ENCODE measurements at places on chromosomes 7 and 10.

DNA sequence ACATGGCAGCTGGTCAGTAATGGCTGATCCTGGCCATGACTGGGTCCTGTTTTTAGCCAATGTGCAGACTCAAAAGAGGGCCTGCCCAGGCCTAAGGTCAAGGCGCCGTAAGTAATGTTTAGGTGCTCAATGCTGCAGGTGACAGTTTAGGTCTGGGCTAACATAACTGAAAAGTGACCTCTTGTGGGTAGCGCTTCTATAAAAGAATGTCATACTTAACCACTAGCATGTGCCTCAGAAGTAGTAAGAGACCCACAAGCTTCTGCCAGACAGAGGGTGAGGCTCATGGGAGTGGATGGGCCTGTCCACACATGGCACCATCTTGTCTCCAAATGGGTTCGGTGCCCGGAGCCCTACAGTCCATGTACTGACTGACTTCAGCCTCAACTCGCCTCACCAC lies 90.5 kb upstream of the GSDME start:
- no peak for DNase-seq

GRCh38 chr10:72801263-72801868 lies 92.2 kb upstream of the OIT3 start:
- no peak for DNase-seq

GRCh38 chr10:28910956-28911355 lies 233.6 kb downstream of the BAMBI start:
- DNase-seq: peak; percentile 29

- DNase-seq: no peak
These were observed 58.0 kb downstream of the GNAT3 start for GRCh38 chr7:80453699-80454340.

- no peak for DNase-seq
These were observed 95.7 kb downstream of the BUB3 start for GRCh38 chr10:123249894-123250293.

- no peak for DNase-seq
These were observed 79.6 kb downstream of the ZNF22 start for GRCh38 chr10:45080331-45080730.

- DNase-seq: no peak
These were observed 212.7 kb downstream of the ADK start for GRCh38 chr10:74363727-74364126.

GRCh38 chr7:7210475-7211237 lies 28.3 kb downstream of the C1GALT1 start:
- DNase-seq: no peak

DNA sequence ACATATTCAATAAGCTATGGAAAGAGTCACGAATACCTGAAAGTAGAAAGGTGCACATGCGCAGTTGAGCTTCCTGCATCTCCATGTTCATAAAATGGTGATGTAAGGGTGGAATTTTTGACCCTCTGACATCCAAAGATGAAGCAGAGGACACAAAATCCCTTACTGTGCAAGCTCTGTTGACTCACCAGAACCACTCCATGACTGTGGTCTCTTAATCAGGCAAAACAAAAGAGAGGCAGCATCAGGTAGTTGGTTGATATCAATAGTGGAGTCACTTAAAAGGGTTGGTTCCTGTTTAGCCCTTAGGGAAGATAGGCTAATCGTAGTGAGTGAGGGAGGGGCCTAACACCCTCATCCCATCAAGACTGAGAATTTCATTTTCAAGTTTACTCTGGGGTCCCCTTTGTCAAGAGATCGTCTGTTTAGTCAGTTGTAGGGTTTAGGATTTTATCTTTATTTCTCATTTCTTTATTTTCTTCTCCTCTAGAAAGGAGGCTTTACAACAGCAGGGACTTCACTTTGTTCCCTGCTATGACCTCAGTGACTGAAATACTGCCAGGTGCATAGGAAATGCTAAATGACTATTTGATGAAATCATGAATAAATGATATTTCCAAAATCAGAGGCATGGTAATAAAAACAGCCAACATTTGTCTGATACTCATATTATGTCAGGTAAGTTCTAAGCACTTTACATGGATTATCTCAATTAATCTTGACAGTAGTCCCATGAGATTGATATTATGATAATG lies 98.1 kb downstream of the CD36 start:
- DNase-seq: no peak

DNA sequence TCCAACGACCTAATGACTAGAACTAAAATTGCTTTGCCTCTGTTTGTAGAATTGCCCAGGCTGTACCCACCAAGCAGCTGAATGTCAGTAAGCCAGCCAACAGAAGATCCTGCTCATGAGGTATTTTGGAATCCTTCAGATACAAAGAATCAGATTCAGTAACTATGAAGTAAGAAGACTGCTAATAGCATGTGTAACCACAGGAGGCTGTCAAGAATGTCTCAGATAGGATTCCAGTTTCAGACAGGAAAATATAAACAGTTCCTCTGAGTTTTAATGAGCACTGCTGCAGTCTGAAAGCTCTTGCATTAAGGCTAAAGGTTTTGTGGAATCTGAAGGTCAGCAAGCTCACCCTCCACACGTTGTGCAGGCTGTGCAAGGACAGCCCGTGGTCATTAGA lies 112.6 kb upstream of the ADAM12 start:
- peak; percentile 61 for DNase-seq

DNA sequence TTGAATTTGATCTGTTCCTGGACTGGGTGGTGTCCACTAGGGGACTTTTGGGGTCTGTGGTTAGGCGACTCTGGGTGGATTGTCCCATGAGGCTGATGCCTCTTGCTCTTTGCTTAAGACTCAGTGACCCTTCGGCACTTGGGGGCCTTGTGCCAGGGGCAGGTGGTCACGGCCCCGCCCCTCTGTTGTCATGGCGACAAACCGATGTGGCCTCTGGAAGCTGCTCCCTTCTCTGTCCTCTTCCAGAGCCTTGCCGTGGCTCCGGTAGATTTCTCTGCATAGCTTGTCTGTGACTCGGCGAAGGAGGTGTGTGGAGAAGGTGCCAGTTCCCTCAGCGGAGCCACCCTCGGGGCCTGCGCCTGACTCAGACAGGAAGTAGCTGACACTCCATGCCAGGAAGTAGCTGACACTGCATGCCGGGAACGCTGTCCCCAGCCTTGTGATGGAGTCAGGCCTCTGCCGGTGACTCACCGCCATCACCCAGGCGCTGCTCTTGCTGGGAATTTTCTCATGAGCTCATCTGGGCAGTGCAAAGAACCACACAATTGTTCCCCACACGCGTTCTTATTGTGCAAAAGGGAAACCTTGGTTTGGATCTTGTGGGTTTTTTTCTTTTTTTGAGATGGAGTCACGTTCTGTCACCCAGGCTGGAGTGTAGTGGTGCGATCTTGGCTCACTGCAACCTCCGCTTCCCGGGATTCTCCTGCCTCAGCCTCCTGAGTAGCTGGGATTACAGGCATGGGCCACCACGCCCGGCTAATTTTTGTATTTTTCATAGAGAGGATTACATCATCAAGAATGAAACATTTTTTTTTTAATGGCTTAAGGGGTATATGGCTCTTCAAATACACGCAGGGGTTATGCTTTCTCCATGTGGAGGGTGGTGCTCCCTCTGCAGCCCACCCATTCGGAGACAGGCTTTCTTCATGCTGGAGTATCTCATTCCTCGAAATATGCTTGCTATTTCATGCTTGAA lies 72.6 kb downstream of the PFKFB3 start:
- DNase-seq: peak; percentile 94

GRCh38 chr10:15295537-15296325 lies 75.4 kb downstream of the FAM171A1 start:
- DNase-seq: no peak

GRCh38 chr7:102106625-102107024 lies 180.0 kb upstream of the SH2B2 start:
- DNase-seq: no peak

- no peak for DNase-seq
These were observed 5.7 kb downstream of the UBE2H start for GRCh38 chr7:129947049-129947448.

DNA sequence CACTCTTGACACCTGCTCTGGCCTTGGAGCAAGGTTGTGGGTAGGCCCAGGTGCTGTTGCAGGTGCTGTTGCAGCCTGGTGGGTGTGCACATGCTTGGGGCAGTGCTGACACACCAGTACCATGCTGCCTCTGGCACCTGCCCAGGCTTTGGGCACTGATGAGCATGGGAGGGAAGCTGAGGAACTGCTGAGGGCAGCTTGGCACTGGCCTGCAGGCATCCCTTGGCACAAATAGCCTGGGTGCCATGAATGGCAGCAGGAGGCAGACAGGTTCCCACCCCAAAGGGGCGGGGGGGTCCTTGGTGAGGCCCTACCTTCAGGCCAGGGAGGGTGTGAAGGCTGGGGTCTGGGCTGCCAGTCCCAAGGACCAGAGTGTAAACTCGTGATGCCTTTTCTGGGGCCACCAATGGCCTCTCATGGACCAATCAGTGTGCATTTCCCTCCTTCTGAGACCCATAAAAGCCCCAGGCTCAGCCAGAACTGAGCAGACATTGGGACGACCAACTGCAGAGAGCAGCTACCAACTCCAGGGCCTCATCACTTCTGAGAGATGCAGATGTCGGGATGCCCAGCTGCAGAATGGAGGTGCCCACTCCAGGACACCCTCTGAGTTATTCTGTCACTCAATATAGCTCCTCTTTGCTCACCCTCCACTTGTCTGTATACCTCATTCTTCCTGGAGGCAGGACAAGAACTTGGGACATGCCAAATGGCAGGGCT lies 547.4 kb downstream of the ZWINT start:
- DNase-seq: no peak

GRCh38 chr10:114552050-114552449 lies 106.0 kb downstream of the ABLIM1 start:
- no peak for DNase-seq

- no peak for DNase-seq
These were observed 71.5 kb downstream of the IDE start for GRCh38 chr10:92502296-92502808.

GRCh38 chr7:22210967-22211366 lies 146.0 kb downstream of the RAPGEF5 start:
- DNase-seq: no peak

GRCh38 chr10:67697724-67698131 lies 1.7 kb upstream of the CTNNA3 start:
- DNase-seq: peak; percentile 14

DNA sequence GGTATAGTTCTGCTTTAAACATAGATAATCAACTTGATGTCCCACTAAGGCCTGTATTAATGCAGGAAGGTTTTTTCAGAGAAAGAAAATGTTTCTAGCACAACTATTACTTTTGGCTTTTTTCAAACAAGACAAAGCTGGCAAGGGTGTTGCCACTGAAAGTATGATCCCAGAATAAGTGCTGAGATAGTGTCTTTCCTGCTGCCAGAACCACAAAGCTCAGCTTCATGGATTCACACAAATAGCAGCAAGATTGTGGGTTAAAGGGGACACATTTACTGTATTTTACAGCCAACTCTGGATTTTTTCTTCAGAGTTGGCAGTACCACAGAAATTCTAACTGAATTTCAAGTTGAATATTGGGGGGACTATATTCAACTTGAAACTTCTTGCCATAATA lies 4.3 kb downstream of the NCOA4 start:
- no peak for DNase-seq

GRCh38 chr7:137818036-137818435 lies 28.7 kb downstream of the DGKI start:
- no peak for DNase-seq

DNA sequence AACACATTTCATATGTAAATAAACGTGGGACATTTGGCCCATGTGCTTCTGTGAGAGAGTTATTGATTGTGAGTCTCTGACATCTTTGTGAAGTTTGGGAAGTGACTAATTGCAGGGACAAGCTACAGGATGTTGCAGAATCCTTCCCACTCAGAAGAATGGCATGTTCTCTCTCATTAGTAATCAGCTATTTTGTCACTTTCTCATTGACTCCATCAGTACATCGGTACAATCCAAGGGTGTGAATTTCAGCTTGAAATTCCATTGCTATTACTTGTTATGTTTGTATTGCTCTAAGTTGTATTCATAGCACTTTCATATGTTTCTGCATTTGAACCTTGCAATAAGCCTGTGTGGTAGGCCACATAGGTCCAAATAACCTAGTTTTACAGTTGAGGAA lies 100.0 kb upstream of the KCNMA1 start:
- peak; percentile 80 for DNase-seq

DNA sequence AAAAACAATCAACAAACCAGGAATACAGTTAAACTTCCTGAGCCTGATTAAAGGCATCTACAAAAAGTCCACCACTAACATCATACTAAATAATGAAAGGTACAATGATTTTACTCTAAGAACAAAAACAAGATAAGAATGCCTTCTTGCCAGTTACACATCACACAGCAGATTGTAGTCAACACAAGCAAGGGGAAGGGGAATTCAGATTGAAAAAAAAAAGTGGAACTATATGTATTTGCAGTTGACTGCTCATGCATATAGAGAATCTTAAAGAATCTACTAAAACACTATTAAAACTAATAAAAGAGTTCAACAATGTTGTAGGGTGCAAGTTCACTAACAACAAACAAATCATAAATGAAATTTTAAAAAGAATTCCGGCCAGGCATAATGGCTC lies 28.5 kb downstream of the ZNF33B start:
- DNase-seq: no peak

DNA sequence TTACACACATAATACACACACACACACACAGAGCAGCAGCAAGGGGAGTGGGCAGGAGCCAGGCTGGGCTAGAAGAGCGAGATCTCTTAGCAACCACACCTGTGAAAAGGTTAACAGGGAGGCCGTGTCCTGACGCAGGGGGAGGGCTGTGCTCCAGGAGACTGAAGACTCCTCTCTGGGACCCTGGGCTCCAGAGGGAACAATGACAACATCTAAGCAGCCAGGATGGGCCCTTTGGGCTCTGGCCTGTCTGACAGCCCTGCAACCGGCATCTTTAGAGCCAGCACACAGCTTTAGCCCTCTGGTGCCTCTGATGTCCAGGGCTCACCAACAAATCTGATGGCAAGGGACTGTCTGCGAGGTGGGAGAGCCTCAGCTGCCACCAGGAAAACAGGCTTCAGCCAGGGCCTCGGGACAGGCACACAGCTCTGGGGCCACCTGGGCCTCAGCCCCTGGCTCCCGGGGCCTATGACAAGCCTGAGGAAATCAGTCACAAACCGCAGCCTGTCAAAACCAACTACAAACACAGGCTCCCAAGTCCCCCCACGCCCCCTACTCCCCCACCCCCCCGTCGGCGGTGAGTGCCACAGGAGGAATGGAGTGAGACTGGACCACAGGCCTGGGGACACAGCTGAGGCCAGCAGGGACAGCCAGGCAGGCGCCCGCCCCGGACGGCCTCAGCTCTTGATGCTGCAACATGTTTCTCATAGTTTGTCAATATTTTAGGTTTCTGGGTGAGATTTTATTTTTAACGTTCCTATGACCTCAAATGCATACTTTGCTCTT lies 102.8 kb downstream of the TNS3 start:
- DNase-seq: no peak

- DNase-seq: no peak
These were observed 3.1 kb downstream of the VAX1 start for GRCh38 chr10:117135026-117135372.

DNA sequence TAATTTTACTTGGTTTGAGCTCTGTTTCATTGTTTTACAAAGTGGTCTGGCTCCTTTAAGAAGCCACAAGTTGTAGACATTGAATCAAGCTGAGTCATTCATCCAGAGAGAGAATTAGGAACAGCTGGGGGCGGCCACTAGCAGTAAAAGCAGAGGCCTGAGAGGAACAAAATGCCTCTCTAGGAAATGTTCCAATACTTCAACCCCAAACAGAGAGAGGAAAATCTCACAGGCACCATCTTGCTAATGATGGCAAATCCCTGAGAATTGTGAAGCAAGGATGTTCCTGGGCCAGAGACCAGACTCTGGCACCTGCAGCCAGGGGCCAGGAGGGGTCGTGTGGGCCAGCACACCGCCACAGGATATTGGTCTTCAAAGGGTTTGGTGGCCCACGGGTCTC lies 26.5 kb upstream of the TRIL start:
- DNase-seq: peak; percentile 76
